Naive B cell (primary cell): ENCODE measurements at places on chromosomes 2 and 18.

- no peak for DNase-seq
These were observed 357.1 kb downstream of the CPS1 start for GRCh38 chr2:210913461-210913860.

DNA sequence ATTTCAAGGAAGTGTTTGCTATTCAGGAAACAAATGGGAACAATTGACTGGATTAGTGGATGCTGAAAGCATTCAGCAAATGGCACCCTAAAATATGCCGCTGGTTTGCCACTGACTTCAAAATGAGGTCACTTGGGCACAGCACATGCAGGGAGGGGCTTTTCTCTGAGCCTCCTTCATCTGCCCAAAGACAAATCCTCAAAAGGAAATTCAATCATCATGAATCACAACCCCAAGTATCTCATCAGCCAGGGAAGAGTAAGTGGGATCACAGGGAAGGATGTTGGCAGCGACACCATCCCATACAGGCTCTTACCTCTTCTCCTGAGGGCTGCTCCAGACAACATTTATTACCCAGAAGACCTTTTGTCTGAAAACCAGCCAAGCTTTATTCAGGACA, 14.4 kb upstream of the SP140L start:
- DNase-seq: no peak

GRCh38 chr2:186909095-186909494, 60.1 kb upstream of the ZSWIM2 start:
- no peak for DNase-seq

DNA sequence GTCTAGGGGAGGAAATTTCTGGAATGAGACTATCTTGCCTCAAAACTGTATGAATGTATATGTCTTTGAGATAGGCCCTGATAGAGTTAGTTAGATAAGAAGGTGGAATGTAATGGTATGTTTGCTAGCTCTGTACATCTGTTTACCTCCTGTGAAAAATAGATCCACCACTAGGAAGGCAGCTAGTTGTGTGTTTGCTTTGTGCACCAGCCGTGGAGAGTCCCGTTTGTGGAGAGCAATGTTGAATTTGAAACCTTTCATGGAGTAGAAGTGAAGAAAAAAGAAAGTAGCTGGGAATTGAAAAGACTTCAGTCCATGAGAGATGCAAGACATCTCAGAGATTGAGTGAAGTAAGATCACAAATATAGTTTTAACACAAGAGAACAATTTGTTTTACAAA, 25.4 kb downstream of the ASXL3 start:
- no peak for DNase-seq

DNA sequence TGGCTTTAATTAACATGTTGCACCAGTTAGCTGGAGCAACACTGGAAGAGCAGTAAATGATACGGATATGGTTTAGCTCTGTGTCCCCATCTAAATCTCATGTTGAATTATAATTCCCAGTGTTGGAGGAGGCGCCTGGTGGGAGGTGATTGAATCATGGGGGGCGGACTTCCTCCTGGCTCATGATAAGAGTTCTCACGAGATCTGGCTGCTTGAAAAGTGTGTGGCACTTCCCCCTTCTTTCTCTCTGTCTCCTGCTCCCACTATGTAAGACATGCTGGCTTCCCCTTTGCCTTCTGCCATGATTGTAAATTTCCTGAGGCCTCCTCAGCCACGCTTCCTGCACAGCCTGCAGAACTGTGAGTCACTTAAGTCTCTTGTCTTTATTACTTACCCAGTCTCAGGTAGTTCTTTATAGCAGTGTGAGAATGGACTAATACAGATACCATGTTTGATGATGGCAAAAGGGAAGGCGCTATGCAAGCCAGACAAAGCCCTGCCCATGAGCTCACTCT, 963.6 kb downstream of the SOCS6 start:
- DNase-seq: no peak

DNA sequence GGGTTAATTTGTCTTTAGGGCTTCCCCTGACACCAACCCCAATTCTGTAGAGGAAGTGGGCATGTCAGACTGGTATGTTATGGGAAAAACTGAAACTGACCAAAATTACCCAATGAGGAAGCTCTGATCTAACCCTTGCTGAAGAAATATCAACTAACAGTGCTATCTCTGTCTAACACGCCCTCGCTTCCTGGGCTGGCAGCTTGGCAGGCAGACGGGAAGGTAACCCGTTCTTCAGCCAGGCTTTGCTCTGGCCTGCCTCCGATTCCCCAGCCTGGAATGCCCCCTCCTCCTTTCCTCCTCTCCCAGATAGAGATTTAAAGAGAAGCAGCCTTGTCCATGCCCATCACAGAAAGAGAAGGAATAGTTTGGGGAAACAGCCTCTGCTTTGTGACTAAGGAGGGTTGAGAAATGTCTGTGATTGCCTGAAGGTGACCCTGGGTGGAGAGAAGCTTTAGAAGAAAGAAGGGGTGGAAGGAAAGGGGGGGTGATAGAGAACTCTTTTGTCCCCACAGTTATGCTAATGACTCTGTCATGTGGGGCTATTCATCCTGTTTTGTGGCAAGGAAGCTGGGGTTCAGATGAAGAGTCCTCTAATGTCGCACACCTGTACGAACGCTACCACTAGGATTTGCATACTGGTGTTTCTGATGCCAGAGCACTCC, 15.4 kb downstream of the HK2 start:
- DNase-seq: peak; percentile 64

DNA sequence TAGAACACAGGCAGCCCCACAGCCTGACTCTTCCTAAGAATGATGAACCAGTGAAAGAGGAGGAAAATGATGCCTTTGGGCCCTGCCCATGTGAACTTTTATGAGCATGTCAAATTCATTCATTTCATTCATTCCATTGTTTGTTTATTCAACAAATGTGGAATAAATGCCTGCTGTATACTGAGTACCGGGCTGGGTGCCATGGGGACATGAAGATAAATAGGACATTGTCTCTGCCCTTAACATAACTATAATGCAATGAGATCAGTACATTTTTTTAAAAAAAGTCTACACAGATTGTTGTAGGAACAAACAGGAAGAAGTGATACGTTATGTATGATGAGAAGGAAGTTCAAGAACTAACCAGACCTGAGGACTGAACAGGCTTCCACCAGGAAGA, 14.7 kb downstream of the MREG start:
- no peak for DNase-seq
